ENCODE measurements at places on chromosomes 7 and 10. TPM values are rescaled to one million over a fixed set of nuclear protein-coding genes. Genes with fewer than 3 reads are reported as not detected.

Gene PLPP4
- 4.2 TPM for total RNA-seq

Gene TRPV5
- 0.16 TPM for total RNA-seq

Gene HTR5A
- 0.22 TPM for total RNA-seq

Gene PVRIG
- total RNA-seq, result 0.33 TPM

Gene PNLIP
- total RNA-seq, result not detected
